ENCODE measurements at places on chromosomes 6 and 20.

DNA sequence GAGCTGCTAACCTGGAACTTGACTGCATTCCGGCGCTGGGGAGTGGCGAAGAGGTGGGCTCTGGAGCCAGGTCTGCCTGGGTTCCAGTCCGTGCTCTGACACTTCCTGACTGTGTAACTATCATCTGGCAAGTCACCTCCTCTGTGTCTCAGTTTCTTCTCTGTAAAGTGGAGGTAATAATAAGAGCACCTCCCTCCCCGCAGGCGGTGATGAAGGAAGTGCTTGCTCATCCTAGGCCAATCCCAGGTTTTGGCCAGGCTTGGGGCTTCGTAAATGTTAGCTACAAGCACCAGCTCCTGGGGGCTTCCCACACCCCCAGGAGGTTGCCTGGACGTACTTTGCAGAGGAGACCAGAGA lies 32.8 kb downstream of the SNAI1 start:
- DNase-seq, result no peak

- DNase-seq, result no peak
These were observed 70.2 kb downstream of the GPR6 start for GRCh38 chr6:110048221-110048875.

DNA sequence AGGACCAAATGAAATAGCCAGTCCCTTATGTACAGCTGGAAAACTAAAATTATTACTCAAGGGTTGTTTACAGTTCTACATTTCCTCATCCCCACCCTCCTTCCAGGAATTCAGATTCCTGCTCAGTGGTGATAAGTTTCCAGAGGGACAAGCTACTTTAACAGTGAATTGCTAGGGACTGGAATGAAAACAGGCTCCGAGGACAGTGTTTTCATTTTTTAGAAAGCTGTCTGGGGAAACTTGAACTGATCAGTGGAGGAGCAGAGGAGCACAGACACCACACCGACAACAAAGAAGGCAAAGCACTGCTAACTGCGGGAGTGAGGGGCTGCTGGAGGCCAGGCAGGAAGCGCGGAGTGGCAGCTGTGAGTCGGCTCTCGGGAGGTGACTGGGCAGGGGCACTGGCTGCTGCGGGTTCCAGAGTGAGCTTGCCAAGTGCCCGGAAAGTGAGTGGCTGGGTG lies 322.2 kb downstream of the ESR1 start:
- no peak for DNase-seq

DNA sequence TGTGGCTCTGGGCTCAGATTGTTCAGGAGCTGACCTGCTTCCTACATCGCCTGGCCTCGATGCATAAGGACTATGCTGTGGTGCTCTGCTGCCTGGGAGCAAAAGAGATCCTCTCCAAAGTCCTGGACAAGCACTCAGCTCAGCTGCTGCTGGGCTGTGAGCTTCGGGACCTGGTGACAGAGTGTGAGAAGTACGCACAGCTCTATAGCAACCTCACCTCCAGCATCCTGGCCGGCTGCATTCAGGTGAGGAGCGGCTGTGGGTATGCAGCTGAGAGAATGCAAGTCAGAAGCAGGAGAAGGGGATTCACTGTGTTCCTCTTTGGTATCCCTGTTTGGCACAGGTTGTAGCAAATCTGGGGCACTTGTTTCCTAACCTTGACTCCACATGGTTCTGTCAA lies 17.9 kb downstream of the CUL9 start:
- no peak for DNase-seq

- DNase-seq, result no peak
These were observed 14.9 kb downstream of the TMEM170B start for GRCh38 chr6:11552442-11552841.

GRCh38 chr6:568954-569523 lies 87.9 kb downstream of the HUS1B start:
- DNase-seq, result no peak

- DNase-seq, result no peak
These were observed 74.1 kb upstream of the PAK5 start for GRCh38 chr20:9912858-9913434.

DNA sequence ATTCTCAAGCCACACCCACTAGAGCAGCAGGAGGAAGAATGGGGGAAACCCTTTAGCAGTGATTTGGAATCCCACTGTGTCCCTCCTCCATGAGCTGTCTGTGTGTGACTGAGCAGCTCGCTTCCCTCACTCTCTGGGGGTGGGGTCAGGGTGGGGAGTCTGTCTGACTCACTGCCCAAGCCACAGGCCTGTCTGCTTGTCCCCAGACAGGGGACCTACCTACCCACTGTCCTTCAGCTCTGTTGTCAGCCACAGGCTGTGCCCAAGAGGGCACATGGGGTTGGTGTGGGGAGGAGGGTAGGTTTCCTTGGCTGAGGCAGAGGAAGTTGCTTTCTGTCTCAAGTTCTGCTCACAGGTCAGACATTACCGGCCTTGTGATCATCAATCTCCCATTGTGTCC lies 127.0 kb downstream of the MAFB start:
- DNase-seq, result no peak

- no peak for DNase-seq
These were observed 79.0 kb upstream of the B3GAT2 start for GRCh38 chr6:71035871-71036270.

GRCh38 chr6:29980511-29980910 lies 38.2 kb downstream of the HLA-A start:
- DNase-seq, result no peak

- no peak for DNase-seq
These were observed 2.5 kb downstream of the DIDO1 start for GRCh38 chr20:62923669-62924441.

GRCh38 chr6:16773362-16773761 lies 12.1 kb upstream of the ATXN1 start:
- DNase-seq, result no peak

DNA sequence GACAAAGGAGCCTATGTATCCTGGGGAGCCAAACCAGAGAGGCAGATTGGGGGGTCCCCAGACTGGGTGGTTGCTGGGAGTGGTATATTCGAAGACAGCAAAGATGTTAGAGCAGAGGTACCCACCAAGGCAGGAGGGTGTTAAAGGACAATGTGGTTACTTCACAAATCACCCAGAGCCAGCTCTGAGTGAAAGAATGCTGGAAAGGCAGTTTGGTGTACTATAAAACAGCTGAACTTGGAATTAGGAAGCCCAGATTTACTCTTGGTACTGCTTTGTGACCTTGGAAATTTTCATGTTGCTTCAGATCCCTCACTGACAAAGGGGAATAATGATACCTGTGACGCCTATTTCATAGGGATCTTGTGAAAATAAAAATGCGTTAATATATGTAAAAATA lies 121.6 kb downstream of the CD164 start:
- DNase-seq, result no peak

DNA sequence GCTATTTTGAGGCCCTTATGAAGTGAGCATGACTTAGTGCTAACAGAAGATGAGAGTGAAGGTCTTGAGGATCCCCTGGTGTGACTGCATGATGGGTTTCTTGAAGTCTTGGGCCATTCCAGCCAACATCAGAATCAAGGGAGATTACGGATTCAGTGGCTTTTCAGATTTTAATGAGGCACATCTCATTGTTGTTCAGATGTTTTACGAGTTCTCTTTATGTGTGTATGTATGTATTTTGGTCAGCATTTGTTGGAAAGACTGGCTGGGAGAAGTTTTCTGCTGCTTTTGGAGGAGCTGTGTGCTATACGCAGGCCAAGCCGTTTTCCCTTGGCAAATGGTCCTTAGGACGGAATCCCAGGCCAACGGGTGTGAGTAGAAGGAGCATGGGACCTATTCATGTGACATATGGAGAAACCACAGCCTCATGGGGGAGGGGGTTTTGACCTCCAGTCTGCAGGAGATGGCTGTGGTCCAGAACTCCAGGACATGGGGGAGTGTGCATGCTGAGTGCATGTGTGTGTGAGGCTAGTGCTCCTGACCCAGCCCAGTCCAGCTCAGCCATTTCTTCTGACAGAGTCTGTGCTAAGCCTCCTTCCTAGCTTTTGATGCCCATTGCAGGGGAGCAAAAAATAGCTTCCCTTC lies 35.3 kb downstream of the CHMP4B start:
- DNase-seq, result no peak

DNA sequence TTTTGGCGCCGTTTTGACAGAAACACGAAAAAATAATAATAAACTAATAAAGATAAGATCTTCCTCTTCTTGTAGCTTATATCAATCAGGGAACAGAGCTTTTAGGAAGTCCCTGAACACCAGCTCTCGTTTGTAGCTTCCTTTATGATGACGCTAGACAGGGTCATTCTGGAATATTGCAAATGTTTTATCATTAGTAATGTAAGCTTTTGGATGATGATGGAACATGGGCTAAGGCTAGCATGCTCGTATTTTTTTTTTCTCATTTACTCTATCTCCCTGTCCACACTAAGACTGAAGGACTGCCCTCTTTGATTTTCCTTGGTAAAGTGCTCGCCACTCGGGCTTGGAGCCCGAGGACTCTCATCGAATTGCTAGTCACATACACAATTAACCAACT lies 22.1 kb upstream of the POM121L2 start:
- no peak for DNase-seq

- no peak for DNase-seq
These were observed 1.2 kb upstream of the EDN1 start for GRCh38 chr6:12288914-12289313.

DNA sequence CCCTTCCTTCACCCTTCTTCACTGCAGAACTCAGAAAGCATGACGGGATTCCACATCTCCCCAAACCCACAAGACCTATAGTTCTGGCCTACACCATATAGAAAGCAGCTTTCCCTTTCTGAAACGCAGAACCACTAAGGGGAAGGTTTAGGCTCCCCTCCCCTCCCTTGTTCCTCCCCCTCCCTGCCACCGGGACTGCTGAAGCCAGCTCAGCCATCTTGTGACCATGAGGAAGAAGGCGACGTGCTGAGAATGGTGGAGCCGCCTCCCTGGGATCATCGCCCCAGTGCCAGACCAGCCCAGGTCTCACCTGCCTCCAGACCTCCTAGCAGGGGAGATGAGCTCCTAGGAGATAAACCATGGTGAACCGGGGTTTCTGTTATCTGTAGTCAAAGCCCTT lies 19.6 kb downstream of the SERPINB6 start:
- DNase-seq, result no peak

DNA sequence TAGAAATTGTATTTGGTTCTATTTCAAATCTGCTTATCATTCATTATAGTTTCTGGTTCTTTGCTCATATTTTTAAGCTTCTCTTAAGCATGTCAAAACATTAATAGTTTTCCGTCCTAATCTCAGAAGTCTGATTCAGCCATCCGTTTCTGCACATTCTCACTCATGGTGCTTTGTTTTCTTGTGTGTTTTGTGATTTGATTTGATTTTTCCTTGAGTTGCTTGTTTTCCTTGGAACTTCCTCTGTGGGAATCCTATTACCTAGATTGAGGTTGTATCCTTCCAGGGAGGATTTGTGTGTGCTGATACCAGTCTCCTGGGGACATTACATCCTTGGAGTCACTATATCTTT lies 7.9 kb downstream of the SNX9 start:
- DNase-seq, result no peak

- no peak for DNase-seq
These were observed 20.8 kb downstream of the RRBP1 start for GRCh38 chr20:17661121-17661744.

GRCh38 chr6:11262242-11262641 lies 29.8 kb upstream of the NEDD9 start:
- DNase-seq, result no peak

DNA sequence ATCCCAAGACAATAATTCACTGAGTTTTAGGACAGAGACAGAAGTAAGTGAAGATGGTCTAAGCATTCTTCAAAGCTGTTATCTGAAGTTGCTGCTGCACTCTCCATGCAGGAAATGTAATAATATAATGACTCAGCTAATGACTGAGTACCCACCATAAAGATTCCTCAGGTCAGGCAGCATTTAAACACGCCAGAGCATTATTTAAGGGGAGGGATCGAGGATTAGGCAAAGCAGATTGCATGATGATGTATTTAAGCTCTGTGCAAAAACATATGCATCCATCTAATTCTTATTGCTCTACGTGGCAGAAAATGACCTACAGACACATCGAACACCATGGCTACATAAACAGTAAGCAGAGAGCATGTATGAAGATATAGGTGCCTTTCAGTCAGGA lies 216.4 kb downstream of the UNC5CL start:
- no peak for DNase-seq

GRCh38 chr6:143802833-143803565 lies 40.1 kb upstream of the LTV1 start:
- no peak for DNase-seq

GRCh38 chr6:28884423-28885131 lies 39.2 kb downstream of the TRIM27 start:
- peak; percentile 7 for DNase-seq

DNA sequence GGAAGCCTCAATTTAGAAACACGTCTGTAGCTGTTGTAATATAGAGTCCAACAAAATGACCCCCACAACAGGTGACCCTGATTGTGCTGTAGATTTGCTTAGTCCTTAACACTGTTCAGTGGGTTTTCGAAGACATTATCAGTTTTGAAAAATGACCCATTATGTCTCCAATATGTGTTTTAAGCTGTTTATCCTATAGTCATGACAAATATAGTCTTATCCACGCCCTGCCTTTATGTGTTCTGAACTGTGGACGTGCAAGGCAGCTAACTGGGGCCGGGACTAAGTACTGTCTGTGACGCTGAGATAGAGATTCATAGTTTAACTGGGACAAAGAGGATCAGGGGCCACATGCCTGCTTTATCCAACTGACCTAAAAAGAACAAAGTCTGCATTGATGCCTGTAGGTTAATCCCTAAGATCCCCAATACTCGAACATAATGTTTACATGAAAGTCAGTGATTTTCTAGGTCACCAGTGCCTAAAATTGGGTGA lies 192.4 kb downstream of the CD83 start:
- DNase-seq, result no peak

DNA sequence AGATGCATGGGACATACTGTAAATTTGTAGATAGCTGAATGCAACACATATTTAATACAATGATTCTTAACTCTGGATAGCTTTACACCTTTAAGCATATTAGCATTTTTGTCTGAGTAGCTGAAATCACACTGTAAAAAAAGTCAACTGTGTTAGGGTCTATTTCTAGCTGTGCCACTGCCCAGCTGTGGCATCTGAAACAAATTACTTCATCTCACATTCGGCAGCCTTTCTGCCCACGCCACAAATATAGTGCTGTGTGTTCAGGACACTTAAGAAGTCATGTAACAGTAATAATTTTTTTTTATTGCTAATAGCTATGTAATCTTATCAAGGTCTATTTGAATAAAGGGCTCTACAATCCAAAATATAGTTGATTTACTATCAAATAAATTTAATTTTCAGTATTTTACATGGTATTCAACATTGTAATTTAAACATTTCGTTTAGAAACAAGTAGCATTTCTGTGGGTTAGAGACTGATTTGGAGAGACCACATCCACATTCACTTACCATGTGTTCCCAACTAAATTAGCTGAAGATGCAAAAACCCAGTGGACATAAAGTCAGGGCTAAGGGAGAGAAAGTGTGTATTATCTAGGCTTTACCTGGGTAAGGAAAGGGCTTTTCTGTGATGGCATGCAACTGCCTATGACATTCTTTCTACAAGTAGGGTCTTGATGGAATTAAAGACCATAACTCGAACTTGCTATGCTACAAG lies 276.7 kb downstream of the PLCB1 start:
- no peak for DNase-seq

- no peak for DNase-seq
These were observed 43.2 kb downstream of the YTHDF1 start for GRCh38 chr20:63172726-63173125.

- no peak for DNase-seq
These were observed 5.6 kb upstream of the FAM50B start for GRCh38 chr6:3843379-3844096.
